ENCODE measurements at places on chromosomes 1 and 21. TPM values are rescaled to one million over a fixed set of nuclear protein-coding genes. Genes with fewer than 3 reads are reported as not detected.

Gene SOAT1
- 10.3 TPM for total RNA-seq

Gene COL24A1
- total RNA-seq: 0.15 TPM

Gene PTPRC
- not detected for total RNA-seq

Gene SPRR1A
- not detected for total RNA-seq

Gene SLAMF7
- total RNA-seq: not detected

Gene ADAMTS4
- 3.6 TPM for total RNA-seq

Gene ETNK2
- total RNA-seq: 8.3 TPM

Gene TNFRSF18
- not detected for total RNA-seq

Gene CCDC185
- total RNA-seq: not detected

Gene AVPR1B
- not detected for total RNA-seq

Gene ABCG1
- total RNA-seq: 0.34 TPM

Gene NUP210L
- total RNA-seq: not detected

Gene C1orf21
- total RNA-seq: 12.1 TPM

Gene KIFAP3
- total RNA-seq: 15.3 TPM

Gene SPRR5
- total RNA-seq: not detected

Gene FCER1G
- total RNA-seq: not detected

Data from bronchus fibroblast of lung (primary cell).